Renal pelvis (tissue), 12 donors: ENCODE measurements at places on chromosomes 6 and 20. TPM values are rescaled to one million over a fixed set of nuclear protein-coding genes. Genes with fewer than 3 reads are reported as not detected.

DNA sequence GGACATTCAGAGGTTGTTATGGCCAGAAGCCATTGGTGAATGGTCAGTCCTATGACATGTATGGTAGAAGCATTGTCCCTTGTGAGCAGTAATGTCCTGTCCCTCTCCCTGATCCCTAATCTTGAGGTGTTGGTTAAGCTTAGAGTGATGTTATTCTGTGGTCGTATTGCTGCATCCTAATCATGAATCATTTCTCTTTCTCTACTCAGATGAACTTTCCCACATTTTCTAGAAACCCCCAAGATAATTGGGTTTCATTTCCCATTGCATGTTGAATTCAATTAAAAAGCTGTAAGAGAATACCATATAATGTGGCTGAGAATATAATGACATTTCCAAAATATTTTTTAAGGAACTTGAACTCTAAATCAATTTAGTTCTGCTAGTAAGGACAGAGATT lies 175.1 kb downstream of the PLCB4 start:
- no peak for DNase-seq

- DNase-seq: no peak
These were observed 135.9 kb upstream of the SOX4 start for GRCh38 chr6:21457647-21458046.

GRCh38 chr20:53148771-53149147 lies 176.6 kb downstream of the TSHZ2 start:
- DNase-seq: no peak

DNA sequence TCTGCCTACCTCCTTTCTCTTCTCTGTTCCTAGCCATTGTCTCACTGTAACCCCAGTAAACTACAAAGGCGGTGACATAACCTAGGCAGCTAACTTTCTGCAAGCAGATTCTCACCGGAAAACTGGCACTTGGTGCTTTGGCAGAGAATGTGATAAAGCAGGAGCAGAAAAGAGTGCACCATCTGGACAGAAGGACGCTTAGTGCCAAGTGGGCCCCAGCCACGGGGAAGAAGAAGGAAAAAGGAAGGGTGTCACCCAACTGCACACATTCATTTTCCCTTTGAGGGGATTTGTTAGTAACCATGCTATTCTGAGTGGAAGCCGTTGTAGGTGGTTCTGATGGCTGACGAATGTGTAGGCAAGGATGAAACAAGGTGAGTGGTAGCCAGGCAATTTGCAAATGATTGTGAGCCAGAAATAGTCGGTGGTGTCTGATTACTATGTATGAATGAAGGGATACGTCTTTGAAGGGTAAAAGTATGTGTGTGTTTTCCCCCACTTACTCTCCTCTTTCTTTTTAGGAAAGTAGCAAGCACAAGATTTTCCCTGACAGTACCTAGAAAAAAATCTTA lies 148.3 kb upstream of the STXBP5 start:
- DNase-seq: no peak

DNA sequence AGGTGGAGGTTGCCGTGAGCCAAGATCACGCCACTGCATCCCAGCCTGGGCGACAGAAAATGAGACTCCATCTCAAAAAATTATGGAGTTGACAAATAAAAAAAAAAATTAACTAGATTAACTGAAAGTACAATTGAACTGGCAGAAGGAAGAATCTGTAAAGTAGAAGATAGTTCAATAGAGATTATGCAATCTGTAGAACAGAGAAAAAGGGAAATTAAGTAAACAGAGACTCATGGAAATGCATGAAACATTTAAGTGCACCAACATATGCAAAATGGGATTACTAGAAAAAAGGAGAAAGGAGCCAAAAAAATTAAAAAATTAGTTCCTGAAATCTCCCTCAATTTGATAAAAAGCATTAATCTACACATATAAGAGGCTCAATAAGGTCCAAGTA lies 188.8 kb upstream of the KHDRBS2 start:
- no peak for DNase-seq

Gene THBD
- polyA plus RNA-seq: 5.5 TPM

Gene PTCHD4
- 1.4 TPM for polyA plus RNA-seq

Gene TMEM14B
- 99.4 TPM for polyA plus RNA-seq

Gene BTN2A1
- 34.3 TPM for polyA plus RNA-seq

Gene HDGFL1
- not detected for polyA plus RNA-seq

Gene TTK
- polyA plus RNA-seq: 21.1 TPM
